ENCODE measurements at places on chromosomes 3 and 15.

DNA sequence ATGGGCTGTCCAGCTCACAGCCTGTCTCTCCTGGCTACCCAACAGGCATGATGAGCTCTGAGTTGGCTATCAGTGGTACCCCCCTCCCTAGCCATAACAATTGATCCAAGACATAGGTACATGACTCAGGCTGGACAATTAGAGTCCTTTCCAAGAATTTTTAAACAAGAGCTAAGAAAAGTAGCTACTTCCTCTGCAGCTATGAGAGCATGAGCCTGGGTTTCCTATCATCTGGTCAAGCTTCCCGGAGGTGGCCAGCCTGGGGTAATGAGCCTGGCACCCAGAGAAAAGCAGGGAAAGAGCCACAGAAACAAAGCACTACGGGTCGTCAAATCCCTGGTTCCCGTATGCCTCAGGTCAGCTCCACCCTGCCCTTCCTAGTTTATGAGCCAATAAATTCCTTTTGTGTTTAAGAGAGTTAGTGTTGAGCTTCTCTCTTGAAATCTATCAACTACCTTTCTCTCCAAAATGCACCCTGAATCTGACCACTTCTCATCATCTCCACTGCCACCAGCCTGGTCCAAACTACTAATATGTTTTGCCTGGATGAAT is 2.3 kb upstream of the SLC51B start:
- DNase-seq, result no peak

DNA sequence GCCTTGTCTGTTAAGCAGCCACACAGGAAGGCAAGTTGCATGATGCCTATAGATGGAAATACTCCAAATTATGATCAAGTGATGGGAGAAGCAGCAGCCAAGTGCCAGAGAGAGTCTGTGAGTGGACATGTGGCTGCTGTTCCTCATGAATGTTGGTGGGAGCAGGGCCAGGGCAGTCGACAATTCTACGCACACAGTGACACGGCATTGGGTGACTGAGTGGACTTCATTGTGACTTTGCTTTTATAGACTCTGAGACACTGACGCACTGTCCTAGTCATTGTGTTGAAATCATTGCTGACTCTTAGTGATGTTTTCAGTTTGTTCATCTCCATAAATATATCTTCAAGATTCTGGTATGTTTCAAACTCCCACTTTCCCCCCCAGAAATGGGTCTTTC is 246.3 kb upstream of the SEMA6D start:
- DNase-seq, result no peak

DNA sequence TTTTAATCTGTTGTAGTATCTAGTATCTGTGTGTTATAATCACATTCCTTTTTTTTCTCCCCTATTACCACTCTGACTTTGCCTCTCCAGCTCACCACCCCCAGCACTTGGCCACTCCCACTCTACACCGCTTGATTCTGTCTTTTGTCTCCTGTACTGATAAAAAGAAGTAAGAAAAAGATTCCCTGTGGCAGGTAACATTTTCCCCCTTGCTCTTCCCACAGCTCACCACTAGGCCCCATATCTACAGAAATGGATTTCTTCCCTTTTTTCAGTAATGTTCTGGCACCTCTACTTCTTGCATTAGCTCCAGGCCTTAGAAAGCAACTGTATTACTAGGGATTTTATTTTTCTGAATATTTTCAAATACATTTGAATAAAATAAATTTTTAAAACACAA is 25.6 kb downstream of the KCNH8 start:
- no peak for DNase-seq

GRCh38 chr3:45701172-45701867 is 12.1 kb downstream of the SACM1L start:
- no peak for DNase-seq

DNA sequence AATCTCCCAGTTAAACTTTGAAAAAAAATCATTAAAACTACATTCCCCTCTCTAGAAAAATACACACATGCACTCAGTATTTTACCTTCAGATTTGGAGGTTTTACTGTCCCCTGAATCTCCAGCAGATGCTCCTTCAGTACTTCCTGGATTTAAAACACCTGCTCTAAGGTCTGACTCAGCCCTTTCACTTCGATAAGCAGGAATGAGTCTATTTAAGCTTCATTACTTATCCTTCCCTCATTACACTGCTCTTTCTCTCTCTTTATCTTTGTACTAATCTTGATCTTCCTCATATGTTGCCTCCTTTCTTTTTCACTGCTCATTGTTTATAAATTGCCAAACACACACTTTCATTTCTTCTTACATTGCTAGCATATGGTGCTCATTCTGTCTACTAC is 443.9 kb downstream of the DIPK2A start:
- DNase-seq, result no peak

DNA sequence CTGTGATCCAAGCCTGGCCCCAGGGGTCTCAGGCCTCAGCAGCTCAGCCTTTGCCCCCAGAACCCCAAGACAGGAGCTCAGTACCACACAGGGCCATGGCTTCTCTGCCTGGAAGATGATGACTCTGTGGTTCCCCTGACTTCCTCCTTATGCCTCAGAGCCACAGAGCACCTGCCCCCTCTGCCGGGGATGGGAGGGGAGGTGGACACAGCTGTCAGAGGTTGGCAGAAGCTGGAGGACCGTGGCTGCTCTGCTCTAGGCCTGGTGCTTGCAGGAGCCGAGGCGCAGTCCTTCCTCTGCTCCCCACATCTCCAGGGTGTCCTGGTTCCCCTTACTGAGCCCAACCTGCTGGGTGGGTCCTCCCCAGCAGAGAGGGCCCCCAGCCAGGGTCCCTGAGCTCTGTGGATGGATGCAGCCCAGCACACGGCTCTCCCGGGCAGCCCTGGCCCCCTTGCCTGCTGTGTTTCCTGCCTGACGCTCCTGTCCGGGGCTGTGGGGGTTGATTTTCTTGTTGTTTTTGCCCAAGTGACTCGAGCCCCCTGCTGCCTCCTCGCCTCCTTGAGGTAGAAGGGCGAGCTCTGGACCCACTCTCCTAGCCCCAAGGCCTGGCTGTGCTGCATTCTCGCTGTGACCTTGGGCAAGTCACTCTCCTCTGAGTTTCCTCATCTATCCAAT is 36.6 kb downstream of the PSTPIP1 start:
- no peak for DNase-seq

- DNase-seq, result no peak
Observed at GRCh38 chr3:16834753-16835152, 50.0 kb upstream of the PLCL2 start.

GRCh38 chr3:66938338-66938963 is 59.7 kb upstream of the KBTBD8 start:
- DNase-seq, result peak; percentile 1

DNA sequence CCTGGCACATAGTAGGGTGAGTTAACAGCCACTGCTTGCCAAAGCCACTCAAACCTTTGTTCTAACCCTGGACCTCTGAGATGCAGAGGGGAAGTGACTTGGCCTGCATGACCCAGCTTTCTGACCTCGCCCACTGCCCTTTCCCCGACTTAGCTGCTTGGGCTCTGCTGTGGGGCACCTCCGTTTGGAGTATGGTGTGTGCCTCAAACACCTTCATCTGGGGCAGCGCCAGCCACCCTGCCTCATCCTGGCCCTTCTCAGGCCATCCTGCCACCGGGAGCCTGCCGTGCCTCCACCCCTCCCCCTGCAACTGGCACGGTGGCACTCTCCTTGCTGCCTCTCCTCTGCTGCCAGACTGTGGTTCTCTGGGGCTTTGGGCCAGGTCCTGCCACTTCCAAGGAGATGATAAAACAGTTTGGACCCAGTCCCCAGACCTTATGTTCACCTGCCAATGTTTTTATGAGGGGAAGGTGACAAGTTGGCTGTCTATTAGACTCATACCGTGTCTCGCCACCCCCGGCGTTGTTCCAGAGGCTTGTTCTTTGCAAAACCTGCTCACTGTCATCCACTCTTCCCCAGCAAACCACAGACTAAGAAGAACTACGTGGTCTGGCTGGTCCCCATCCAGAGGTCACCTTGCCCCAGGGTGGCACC is 32.2 kb downstream of the SLC6A6 start:
- no peak for DNase-seq

DNA sequence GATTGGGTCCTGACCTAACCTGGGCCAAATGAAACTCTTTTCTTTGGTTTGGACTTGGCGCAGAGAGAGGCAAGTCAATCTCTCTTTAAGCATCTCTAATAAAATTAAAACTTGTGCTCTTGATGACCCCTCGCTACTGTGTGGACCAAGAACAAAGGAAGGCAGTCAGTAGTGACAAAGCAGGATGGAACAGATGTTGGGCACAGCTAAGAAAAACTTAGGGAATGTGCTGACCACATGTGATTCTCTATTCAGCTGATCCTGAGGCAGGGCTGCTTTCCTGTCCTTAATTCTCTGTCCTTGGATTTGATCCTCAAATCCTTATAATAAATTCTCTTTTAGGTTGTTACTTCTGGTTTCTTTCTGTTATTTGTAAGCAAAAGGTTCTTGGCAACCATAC is 259.9 kb downstream of the ZIC1 start:
- DNase-seq, result no peak

DNA sequence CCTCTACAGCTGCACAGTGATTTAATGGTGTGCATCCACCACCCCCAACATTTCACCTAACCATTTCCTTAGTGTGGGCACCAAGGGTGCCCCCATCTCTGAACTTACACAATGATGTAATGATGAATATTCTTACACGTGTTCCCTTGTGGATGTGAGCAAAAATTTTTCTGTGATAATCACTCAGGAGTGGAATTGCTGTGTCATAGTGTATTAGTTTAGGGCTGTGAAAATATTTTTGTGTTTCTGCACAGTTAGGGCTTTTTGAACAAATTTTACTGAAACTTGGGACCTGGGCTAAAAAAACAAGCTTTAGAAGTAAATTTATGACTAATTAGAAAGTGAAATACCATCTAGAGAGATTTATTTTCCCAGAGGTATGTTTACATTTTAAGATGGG is 134.5 kb upstream of the CCNL1 start:
- no peak for DNase-seq
